Fibroblast of upper back skin (primary cell): ENCODE measurements at places on chromosomes 13 and 19.

GRCh38 chr19:6286676-6287075, 6.9 kb upstream of the MLLT1 start:
- DNase-seq: no peak

- no peak for DNase-seq
Observed at GRCh38 chr19:45368737-45369340, 1.5 kb downstream of the ERCC2 start.

GRCh38 chr13:41827507-41828213, 133.2 kb downstream of the VWA8 start:
- peak; percentile 96 for DNase-seq

GRCh38 chr13:71240911-71241310, 626.1 kb downstream of the DACH1 start:
- DNase-seq: peak; percentile 4

- DNase-seq: peak; percentile 32
Observed at GRCh38 chr13:106432636-106433035, 102.8 kb downstream of the EFNB2 start.

DNA sequence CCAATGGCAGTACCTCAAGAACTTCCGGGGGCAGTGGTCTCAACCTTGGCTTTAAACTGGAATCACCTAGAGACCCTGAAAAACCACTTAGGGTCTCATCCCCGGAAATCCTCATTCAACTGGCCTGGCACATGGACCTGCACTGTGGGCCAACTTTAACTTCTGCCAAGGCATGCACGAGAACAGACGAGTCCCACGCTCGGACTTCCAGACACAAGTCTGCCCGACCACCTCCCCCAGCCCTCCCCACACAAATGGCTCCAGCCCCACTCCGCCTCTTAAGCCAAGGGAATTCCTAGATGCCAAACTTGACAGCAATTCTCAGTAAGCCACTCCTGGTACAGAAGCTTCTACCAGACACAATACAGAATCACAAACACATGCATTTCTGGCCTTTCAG, 114.0 kb downstream of the STK24 start:
- DNase-seq: no peak

- DNase-seq: no peak
Observed at GRCh38 chr19:51323481-51324166, 12.2 kb downstream of the IGLON5 start.

GRCh38 chr13:112733112-112733511, 43.3 kb downstream of the ATP11A start:
- no peak for DNase-seq
